ENCODE measurements at places on chromosomes 6 and 20.
A peak's percentile ranks its signal among the peaks of the same experiment; 100 is the strongest.

- no peak for DNase-seq
Measured at GRCh38 chr6:76779068-76779467, 684.2 kb downstream of the HTR1B start.

DNA sequence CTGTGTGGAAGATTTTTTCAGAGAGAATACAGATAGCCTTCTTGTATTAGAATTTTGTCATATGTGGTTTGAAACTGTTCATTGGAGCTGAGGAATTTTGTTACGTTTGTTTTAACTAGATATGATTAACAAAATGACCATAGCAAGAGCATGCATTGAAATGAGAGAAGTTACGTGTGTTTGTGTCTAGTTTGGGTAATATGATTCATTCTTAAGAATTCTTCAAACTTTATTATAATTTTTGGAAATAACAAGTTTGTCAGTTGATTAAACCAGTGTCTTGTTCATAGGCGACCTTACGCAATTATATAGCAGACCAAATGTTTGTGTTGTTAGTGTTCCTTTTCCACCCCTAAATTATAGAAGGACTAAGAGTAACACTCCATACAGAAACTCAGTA is 5.5 kb downstream of the GMNN start:
- DNase-seq, result no peak

DNA sequence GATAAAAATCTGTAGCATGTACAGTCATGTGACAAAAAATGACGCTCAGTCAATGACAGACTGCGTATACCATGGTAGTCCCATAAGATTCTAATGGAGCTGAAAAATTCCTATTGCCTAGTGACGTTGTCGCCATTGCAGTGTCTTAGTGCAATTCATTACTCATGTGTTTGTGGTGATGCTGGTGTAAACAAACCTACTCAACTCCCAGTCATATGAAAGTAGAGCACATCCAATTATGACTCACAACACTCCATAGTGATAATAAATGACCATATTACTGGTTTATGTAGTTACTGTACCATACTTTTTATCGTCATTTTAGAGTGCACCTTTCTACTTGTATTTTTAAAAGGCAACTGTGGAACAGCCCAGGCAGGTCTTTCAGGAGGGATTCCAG is 45.0 kb downstream of the TFAP2A start:
- no peak for DNase-seq

DNA sequence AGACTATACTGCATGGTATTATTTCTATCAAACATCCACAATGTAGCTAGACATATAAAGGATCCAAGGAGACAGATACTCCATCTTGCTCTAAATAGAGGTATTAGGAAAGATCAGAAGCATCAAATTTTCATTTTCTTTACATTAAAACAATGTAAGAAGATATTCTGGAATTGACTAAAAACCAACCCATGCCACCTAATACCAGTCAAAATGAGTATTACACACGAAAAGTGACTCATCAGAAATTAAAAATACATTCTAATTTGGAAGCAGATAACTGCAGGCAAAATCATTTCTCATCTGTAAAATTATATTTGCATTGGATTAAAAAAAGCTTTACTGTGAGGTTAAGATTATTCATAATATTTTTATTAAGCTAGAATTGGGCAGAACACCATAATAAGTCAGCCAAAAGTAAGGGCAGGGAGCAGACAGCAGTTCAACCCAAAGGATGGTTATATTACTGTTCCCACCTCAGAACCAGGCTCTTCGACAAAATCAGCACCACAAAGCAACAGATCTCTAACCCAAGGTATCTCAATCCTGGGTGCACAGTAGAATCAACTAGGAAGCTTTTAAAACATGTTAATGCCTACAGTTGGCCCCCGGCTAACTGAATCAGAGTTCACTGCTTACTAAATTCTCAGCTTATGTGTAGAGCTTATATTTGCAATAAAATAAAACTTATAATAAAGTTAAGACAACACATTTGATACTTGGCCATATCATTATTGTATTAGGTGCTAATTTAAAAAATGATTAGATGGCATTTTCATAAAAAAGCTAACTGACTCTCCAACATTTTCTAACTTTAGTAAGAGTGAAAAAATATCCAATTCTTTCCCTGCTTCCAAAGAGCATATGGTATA is 35.2 kb downstream of the SAMD3 start:
- DNase-seq, result no peak

DNA sequence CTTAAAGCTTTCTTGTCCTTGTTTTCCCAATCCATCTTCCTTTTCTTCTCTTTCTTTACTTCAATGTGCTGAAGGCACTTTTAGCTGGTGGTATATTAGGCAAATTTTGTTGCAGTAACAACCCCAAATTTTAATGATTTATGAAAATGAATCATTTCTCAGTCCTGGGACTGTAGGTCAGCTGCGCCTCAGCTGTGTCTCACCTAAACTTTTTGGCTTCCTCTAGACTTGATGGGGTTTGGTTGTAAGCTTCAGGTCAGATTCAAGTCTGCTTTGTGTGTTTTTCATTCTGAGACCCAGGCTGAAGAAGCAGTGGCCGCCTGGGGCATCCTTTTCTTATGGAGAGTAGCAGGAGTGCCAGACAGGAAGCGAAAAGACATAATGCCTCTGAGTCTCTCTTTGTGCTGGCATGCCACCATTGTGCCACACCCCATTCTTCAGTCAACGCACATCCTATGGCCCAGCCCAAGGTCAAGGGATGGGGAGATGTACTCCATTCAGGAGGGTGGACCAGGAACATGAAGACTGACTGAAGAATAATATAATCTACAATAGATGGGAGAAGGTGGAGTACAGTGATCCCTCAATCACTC is 28.9 kb upstream of the CD83 start:
- DNase-seq, result no peak

- DNase-seq, result peak; percentile 16
Measured at GRCh38 chr6:137949686-137950390, 82.8 kb downstream of the TNFAIP3 start.

- DNase-seq, result peak; percentile 41
Measured at GRCh38 chr6:119161438-119161837, 83.0 kb upstream of the FAM184A start.

- no peak for DNase-seq
Measured at GRCh38 chr6:41335296-41335695, at the start of gene NCR2. Gene NCR2 (plus strand): TSS chr6:41335608. CDS start chr6:41335877, 269 bp downstream.

DNA sequence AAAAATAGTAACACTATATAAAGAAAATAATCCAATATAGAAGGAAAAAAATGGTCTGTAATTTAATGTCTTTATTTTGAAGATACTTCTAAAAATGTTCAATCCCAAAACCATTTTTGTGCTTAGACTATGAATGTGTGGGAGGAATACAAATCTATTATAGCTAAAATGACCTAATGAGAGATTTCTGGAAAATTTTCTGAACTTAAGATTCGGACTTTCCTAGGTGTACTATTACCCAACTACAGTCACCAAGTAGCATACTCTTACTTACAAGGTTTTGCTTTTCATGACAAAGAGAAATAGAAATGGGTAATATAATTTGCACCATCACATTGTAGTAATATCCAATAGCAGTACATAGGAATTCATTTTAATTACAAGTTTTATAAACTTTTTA is 29.9 kb downstream of the MAP3K7 start:
- DNase-seq, result no peak

DNA sequence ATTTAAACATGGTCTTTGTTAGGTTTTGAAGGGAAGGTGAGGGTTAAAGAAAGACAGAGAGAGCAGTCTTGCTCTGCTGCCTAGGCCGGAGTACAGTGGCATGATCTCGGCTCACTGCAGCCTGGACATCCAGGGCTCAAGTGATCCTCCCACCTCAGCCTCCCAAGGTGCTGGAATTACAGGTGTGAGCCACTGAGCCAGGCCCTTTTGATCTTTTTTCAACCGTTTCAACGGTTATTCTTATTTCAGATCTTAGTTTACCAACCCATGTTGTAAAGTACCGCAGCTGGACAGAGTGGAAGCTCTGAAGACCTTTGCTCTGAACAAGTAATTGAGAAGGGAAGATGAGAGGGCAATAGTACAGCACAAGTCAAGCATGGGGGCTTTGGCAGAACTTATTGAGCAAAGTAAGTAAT is 1.2 kb upstream of the SRPK1 start:
- DNase-seq, result no peak

GRCh38 chr6:140183881-140184280 is 809.4 kb upstream of the CITED2 start:
- no peak for DNase-seq

DNA sequence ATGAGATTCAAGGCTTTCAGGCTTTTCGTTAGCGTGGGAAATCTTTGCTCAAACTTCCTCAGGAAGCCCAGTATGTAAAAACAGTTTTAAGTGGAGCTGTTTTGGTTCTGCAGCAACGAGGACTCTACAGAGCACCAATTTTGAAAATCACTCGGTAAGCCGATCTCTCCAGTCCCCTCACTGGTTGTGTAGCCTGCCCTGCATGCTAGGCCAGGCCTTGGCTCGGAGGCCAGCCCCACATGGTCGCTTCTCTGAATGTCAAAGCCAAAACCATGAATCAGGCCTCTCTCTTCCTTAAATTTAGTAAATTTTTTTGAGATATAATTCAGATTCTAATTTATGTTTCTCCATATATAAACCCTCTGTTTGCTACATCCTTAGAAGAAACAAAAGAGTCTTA is 108.0 kb downstream of the CHD6 start:
- DNase-seq, result no peak

GRCh38 chr6:14386668-14387067 is 269.1 kb downstream of the CD83 start:
- no peak for DNase-seq

GRCh38 chr6:17486680-17487079 is 93.3 kb downstream of the CAP2 start:
- DNase-seq, result no peak

GRCh38 chr6:52724042-52724405 is 39.3 kb downstream of the GSTA2 start:
- DNase-seq, result no peak

Measured in NCI-H2171 treated with DMSO at 0.1 percent for 48 hours (cell line).